ENCODE measurements at places on chromosomes 7 and 10.
A peak's percentile ranks its signal among the peaks of the same experiment; 100 is the strongest.

GRCh38 chr7:42014625-42015618 lies 222.1 kb downstream of the GLI3 start:
- no peak for DNase-seq

- no peak for DNase-seq
Measured at GRCh38 chr7:44396496-44396895, 71.1 kb upstream of the CAMK2B start.

DNA sequence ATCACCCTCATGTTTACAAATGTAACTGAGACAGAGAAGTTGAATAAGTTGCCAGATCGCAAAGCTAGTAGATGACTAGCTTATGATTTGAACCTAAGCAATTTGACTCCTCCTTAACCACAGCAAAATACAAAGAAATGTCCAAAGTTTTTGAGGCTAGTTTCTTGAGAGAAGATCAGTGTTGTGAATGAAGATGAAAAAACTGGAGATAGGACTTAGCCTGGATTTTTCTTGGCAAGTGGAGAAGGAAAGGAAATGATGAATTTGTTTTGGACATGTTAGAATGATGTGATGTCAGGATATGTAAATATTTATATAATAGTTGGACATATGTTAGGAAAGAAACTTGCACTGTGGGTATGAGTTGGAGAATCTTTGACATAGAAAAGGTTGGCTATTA lies 149.8 kb downstream of the LSMEM1 start:
- no peak for DNase-seq

DNA sequence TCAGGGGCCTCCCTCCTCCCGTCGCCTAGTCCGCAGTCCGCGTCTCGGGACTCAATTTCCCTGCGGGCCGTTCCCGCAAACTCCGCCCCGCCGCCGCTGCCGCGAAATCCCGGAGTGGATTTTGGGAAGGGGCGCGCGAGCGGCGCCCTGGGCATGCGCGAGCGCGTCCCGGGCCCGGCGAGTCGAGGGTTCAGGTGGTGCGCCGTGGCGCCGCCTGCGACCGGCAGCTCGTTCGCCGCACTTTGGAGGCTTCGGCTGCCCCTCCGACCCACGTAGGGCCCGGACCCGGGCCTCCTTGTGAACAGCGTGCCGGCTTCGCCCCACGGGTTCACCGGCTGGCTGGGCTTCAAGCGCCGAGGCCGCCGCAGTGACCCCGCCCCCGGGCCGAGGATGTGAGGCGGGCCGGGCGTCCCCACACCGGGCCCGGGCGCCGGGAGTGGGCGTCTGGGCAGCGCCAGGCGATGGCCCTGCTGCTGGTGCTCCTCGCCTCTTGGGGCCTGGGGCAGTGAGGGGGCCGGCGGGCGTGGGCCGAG lies at the start of gene PLEKHA8:
Gene PLEKHA8, plus strand, starts transcription at position 197 of the 533 bp plus-strand sequence. CDS start 351 bp downstream, outside the sequence.
- DNase-seq, result peak; percentile 78

- peak; percentile 77 for DNase-seq
Measured at GRCh38 chr7:76262683-76263402, 39.6 kb upstream of the HSPB1 start.

GRCh38 chr7:82445271-82445670 lies 1.7 kb upstream of the CACNA2D1 start:
- peak; percentile 31 for DNase-seq

- no peak for DNase-seq
Measured at GRCh38 chr10:129786216-129786615, 177.9 kb downstream of the EBF3 start.

- peak; percentile 32 for DNase-seq
Measured at GRCh38 chr10:29392376-29393021, 103.6 kb downstream of the LYZL1 start.

GRCh38 chr7:134613623-134614347 lies 32.9 kb upstream of the BPGM start:
- DNase-seq, result no peak

GRCh38 chr7:51633596-51633995 lies 317.0 kb upstream of the COBL start:
- DNase-seq, result no peak

DNA sequence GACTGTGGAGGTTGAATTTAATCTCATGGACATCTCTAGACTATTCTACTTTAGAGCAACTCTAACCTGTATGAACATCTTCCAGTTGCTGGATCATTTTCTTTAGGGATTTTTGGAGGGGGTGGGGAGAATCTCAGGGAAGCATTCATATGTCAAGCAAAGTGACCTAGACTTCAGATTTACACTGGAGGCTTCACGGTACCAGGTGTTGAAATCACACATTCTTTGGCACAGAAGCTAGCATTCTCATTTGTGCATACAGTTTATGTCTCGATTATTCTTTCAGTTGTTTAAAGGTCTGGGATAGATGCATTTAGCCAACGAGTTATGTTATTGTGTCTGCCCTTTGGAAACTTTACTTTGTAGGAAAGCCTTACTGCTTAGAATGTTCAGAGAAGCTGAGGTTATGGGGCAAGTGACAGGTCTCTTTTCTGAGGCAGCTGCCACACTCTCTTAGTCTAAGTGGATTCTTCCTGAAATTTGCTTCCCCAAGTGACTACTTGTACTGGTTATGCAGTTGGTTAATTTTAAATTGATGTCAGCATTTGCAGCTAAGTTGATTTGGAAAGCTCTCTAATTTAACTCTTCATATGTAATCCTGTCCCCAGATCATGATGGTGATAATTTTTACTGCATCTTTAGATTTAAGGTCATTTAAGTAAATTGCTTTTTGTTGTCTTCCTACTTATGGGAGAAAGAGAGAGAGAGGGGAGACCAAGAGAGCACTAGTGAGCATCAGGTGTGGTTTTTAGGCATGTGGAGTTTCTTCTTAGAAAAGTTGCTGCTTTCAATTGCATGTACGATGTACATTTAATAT lies 153.8 kb downstream of the PRKG1 start:
- DNase-seq, result no peak

DNA sequence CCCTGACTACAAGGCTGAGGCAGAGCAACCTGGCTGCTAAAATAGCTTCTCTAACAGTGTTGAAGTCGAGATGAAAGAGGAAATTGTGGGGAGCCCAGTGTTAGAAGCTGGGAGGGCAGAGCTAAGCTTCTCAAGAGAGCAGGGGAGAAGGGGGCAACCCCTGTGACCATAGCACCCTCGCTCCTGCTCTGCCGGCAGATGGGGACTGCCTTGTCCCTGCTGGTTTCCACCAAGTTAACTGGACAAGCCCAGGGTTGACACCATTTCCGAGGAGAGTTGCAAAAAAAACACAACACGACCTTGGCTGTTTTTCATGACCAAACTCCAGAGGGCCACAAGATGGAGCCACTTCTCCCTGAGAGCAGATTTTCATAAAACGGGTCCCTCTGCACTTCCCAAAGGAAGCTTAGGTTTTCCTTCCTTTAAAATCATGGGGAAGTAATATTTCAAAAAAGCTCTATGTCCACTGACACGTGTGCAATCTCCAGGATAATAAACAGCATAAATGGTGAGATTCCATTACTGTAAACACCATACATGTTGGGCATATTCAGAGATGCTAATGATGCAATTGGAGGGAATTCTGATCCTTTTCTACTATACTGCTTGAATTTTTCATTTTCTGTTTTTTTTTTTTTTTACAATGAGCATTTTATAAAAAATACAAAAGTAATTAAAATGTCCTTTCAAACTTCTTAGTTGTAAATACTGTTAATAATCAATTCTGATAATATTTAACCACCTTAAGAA lies 140.4 kb downstream of the PIP4K2A start:
- no peak for DNase-seq

GRCh38 chr10:13706604-13707003 lies 119.8 kb downstream of the PRPF18 start:
- DNase-seq, result no peak

DNA sequence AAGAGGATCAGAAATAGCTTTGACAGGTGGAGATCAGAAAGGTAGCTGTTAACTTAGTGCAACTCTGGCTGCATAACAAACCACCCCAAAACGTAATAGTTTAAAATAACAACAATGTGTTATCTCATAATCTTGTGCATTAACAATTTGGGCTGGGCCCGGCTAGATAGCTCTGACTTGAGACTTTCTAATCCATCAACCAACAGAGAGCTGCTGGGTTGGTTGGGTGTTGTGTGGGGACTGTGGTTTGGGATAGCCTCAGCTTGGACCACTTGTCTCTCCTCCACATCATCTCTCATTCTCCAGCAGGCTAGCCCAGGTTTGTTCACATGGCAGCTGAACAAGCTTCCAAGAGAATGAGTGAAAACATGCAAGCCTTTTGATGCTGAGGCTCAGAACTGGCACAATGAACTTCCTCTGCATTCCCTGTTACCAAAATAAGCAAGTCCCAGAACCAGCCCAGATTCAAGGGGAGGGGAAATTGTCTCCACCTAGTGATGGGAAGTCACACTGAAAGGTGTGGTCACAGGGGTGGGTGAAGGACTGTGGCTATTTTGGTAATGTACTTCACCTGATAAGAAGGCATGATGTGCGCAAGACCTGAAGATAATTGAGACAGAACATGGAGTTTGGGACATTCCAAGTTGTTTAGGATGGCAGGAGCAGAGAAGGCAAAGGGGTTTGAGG lies 20.4 kb upstream of the ASAH2 start:
- no peak for DNase-seq

- DNase-seq, result no peak
Measured at GRCh38 chr10:103969436-103969835, 2.5 kb downstream of the SLK start.

DNA sequence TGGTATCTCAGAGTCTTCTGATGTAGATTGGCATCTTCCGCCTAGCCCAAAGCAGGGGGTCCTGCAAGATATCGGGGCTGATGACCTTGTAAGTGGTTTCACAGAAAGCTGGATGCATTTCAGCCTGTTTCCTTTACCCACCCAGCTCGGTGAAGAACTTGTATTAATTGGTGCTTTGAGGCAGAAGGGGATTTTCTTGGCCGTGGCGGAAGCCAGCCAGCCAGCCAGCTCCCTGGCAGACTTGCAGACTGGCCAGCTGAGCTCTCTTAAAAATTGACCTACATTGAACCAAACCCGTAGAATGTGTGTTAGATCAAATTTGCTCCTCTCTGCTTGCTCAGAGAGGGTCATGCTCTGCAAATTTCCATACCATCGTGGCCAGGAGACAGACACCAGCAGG lies 218.4 kb downstream of the ADAM12 start:
- DNase-seq, result no peak

GRCh38 chr10:49220031-49220430 lies 31.8 kb upstream of the TMEM273 start:
- no peak for DNase-seq

DNA sequence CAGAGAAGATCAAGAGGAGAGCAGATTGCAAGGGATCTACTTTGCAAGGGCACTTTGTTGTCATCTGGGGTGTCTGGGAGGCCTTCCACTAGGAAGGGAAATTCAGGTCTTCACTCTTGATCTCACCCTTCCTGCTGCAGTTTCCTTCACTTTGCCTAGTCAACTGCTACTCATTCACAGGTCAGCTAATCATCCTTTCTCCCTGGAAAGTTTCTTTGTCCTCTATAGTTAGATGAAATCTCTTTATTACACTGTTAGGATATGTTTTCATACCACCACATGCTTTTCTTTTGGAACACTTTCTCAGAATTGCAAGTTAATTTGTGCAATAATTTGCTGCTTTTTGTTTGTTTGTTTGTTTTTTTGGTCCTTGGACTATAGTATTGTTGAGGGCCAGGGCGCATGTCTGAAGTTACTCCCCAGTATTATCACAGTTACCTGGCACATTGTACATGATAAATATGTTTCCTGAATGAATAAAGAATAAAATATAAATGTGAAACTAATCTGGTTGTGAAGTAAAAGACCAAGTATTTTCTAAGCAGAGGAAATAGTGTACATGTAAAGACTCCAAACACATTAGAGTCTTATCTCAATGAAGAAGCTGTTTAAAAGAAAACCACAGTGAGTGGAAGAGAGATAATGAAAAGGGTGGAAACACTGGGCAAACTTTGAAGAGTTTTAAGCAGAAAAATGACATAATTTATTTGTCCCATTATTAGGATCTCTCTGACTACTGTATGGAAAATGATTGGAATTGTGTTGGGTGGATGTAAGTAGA lies 139.9 kb upstream of the DGKB start:
- DNase-seq, result no peak

DNA sequence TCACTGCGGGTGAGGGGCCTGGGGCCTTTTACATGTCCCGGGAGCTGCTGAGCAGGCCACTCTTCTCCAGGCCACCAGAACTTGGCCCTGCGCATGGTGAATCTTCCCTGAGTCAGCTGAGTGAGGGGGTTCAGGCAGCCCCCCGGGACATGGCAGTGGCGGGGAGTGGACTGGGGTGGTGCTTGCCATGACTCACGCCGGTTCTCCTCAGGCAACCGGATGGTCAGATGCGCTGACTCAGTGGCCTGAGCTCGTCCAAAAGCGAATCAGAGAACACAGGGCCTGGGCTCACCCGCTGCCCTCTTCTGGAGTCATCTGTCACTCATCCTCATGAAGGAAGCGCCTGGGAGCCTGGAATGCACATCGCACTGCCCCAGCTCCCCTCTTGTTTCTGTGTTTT lies 33.5 kb downstream of the HTRA1 start:
- no peak for DNase-seq

- DNase-seq, result peak; percentile 32
Measured at GRCh38 chr7:138097064-138097741, 20.9 kb downstream of the AKR1D1 start.

DNA sequence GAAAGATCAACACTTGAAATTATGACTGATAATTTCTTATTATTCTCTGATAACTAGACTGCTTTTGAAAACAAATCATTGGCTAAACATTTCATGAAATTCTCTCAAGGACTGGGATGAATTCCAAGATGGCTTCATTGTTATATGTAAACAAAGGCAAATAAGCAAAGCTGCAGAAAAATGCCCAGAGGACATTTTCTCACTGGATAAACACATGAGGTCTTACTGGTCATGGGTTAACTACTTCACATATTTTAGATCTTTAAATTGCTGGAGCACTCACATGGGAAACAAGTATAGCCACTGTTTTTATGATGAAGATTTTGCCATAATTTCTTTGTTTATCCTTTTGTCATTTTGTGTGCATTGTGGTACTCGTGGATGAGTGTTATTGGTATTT lies 239.1 kb downstream of the PHF14 start:
- peak; percentile 77 for DNase-seq

GRCh38 chr7:104230606-104231005 lies 22.8 kb upstream of the ORC5 start:
- peak; percentile 66 for DNase-seq

GRCh38 chr10:5068274-5068984 lies 25.8 kb upstream of the AKR1C3 start:
- DNase-seq, result no peak

GRCh38 chr7:5362466-5362865 lies 61.2 kb downstream of the TNRC18 start:
- DNase-seq, result no peak

- peak; percentile 87 for DNase-seq
Measured at GRCh38 chr7:140696024-140696679, 356 bp upstream of the NDUFB2 start.

GRCh38 chr7:39145283-39145682 lies 167.6 kb downstream of the POU6F2 start:
- DNase-seq, result no peak

GRCh38 chr7:112405286-112405685 lies 45.0 kb upstream of the IFRD1 start:
- DNase-seq, result no peak

GRCh38 chr10:131658476-131659110 lies 242.2 kb upstream of the PPP2R2D start:
- no peak for DNase-seq

- DNase-seq, result no peak
Measured at GRCh38 chr7:6315746-6316145, 43.3 kb upstream of the CYTH3 start.

- no peak for DNase-seq
Measured at GRCh38 chr7:25953859-25954258, 198.1 kb upstream of the NFE2L3 start.
